D341Med (cell line): ENCODE measurements at places on chromosomes 3 and 15.

DNA sequence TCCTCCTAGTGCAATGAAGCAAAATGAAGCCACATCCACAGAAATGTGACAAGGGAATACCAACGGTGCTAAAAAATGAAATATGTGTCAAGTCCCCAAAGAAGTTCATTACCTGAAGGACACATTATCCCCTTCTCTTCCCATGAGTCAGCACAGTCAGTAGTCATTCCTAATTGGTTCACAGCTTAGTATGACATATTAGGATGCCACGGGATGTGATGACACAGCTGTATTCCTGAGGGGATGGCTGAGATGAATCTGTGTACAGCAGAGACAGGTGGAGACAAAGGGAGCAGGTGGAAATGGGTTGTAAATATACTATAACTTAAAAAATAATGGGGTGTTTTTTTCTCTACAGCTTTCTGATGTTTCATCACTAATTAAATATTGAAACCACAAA is 273.4 kb downstream of the ARRDC4 start:
- no peak for DNase-seq

DNA sequence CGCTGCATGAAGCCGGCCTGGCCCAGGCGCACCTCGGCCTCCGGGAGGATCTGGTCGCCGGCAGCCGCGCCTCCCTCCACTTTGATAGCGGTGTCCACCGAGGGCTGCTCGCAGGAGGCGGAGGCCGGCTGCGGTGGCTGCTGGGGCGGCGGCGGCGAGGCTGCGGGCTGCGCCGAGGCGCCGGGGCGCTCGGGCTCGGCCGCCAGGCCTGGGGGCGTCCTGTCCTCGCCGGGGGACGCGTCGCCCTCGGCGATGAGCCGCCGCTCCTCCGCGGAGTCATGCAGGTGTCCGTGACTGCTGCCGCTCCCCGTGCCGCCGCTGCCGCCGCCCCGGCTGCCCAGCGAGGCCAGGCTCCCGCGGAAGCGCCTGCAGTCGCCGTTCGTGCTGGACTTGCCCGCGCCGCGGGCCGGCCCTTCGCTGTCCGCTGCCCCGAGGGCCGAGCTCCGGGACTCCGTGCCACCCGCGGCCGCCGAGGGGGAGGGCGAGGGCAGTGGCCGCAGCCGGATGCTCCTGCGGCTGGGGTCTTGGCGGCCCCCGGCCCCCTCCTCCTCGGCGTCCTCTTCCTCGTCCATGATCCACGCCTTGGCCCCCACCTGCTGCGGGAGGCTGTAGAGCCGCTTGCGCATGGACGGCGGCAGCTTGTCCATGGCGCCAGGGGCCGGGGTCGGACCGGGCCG is 996 bp downstream of the HCN4 start:
- DNase-seq: peak; percentile 62

- DNase-seq: peak; percentile 66
These were observed 781 bp upstream of the CYP1A1 start for GRCh38 chr15:74725845-74726773.

DNA sequence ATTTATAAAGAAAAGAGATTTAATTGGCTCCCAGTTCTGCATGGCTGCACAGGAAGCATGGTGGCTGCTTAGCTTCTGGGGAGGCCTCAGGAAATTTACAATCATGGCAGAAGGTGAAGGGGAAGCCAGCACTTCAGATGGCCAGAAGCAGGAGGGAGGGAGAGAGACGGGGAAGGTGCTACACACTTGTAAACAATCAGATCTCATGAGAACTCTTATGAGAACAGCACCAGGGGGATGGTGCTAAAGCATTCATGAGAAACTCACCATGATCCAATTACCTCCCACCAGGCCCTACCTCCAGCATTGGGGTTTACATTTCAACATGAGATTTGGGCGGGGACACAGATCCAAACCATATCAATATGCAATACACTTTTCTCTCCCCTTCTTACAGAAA is 73.7 kb downstream of the ECT2 start:
- no peak for DNase-seq

- no peak for DNase-seq
These were observed 43.5 kb upstream of the SNRPA1 start for GRCh38 chr15:101338502-101339057.

DNA sequence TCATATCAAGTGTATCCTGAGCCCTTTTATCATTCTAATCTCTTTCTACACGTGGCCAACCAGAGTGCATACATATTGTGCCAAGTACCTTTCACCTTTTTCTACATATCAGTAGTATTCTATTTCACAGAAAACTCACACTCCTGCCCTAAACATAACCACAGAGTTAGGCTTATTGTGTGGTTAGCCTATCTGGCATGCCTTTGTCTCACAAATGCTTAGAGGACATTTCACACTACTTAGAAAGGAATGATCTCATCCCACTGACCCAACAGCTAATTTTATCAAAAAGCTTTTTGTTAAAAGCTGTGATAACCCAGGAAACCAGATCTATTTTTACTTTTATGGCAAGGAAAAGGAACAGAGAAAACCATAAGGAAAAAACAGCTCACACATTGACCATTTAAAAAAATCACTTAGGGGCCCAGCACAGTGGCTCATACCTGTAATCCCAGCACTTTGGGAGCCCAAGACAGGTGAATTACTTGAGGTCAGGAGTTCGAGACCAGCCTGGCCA is 17.8 kb upstream of the MAP4 start:
- no peak for DNase-seq

DNA sequence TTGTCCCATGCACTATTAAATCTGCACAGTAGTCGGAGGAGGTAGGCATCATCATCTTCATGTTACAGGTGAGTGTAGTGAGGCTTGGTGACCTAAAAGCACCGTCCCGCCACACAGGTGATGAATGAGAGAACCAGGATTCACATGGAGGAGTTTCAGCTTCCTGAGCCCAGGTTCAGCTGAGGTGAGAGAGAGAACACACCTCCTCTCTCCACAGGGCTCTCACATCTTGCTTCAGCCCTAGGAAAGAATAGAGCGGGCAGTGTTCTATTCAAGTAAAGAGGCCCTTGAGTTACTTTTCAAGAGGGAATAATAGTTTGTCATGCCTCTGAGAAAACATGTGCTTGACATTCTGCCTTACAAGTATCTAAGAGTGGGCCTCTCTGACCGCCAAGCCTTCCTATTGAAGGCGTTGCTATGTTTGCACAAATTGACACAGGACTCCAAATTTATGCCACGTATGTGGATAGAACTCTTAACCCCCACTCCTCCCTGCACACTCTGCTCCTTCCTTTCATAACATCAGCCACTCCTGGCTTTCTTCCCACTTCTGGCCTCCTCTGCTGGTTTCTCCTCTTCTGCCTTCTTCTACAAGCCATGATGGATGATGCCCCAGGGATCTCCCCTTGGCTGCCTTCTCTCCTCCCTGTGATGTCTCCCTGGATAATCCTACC is 138.3 kb upstream of the ABHD17C start:
- no peak for DNase-seq

GRCh38 chr15:61685971-61686370 is 374.3 kb downstream of the VPS13C start:
- DNase-seq: peak; percentile 41

DNA sequence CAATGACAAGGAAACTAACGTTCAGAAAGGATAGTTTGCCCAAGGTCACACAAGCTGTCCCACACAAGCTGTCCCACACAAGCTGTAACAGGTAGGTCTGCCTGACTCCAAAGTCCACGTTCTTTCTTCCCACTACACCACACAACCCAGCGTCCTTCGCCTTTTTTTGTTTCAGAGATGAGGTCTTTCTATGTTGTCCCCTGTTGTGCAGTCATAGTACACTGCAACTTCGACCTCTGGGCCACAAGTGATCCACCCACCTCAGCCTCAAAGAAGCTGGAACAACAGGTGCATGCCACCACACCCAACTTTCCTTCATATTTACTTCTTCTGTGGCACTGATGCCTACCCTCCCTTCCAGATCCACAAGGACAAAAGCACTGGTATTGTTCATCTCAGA is 21.4 kb downstream of the MB21D2 start:
- no peak for DNase-seq

DNA sequence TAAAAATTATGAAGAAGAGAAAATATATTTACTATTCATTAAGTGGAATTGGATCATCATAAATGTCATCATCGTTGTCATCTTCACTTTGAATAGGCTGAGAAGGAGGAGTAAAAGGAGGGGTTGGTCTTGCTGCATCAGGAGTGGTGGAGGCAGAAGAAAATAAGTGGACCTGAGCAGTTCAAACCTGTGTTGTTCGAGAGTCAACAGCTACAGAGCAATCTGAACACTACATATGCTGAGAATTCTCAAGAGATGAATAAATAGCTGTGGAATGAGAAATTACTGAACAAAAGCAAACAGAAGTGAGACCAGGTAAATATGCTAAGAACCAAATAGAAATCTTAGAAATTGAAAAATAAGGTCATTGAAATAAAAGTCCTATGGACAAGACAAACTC is 32.3 kb upstream of the CCK start:
- no peak for DNase-seq

DNA sequence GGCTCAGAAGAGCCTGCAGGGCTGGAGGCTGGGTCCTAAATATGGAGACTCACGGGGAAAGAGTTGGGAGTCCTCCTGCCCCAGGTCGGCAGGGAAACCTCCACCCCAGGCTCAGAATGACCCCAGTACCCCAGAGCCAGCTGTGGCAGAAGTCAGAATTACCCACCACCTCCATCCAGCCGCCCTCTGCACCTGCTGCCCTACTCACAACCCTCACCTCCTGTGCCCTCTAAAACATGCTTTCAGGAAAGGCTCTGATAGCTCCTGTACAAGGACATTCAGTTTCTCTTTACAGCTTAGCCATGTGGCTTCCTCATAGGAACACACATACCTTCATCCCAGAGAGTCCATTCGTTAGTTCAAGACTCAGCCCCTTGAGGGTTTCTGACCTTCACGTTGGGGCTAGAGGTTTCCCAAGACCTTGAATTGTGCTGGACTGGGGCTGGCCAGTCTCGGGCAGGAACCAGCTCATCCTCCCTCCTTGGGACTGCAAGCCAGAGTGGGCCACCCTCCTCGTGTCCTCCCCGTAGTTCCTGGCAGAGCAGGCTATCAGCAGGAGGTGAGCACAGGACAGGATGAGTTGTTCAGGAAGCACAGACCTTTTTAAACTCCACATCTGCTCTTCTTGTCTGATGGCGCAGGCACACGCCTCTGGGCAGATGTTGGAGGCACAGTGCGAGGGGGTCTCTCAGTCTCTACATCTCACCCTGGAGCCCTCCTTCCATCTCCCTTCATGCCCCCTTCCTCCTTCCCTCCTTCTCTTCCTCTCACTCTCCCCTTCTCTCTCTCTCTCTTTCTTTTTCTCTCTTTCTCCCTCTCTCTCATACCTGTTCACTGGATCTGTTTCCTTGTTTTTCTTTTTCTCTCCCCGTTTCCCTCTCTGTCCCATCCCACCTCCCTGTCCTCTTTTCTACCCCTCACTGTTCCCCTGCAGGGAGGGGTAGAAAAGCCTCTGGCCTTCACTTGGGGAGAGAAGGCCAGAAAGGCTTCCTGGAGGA is 55.9 kb upstream of the NR2C2 start:
- DNase-seq: no peak

DNA sequence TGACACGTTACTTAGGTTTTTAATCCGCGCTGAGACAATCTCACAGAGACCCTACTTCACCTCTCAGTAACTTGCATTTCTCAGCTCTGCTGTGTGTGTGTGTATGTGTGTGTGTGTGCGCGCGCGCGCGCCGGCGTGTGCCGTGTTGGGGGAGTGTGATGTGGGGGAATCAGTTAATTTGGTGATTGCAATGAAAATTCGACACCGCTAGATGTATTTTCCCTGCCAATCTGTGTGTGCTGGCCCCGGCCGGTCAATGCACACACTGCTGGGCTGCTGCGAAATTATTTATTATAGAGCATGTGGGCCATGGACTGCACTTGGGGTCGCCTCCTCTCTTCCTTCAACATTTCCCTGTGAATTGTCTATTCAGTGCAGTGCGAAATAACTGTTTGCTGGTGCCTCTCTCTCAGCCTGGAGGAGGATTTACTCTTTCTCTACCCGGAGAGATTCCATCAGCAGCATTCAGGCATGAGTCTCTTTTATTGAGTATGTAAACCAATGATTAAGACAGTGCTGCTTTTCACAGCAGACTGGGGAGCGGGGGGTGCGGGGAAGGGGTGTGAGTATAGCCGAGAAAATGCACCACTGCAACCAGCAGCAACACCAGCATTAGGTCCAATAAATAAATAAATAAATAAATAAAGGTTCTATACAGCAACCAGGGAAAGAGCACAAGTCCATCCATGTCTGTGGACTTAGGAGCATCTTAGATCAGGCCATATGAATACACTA is 2.9 kb downstream of the CADM2 start:
- no peak for DNase-seq

DNA sequence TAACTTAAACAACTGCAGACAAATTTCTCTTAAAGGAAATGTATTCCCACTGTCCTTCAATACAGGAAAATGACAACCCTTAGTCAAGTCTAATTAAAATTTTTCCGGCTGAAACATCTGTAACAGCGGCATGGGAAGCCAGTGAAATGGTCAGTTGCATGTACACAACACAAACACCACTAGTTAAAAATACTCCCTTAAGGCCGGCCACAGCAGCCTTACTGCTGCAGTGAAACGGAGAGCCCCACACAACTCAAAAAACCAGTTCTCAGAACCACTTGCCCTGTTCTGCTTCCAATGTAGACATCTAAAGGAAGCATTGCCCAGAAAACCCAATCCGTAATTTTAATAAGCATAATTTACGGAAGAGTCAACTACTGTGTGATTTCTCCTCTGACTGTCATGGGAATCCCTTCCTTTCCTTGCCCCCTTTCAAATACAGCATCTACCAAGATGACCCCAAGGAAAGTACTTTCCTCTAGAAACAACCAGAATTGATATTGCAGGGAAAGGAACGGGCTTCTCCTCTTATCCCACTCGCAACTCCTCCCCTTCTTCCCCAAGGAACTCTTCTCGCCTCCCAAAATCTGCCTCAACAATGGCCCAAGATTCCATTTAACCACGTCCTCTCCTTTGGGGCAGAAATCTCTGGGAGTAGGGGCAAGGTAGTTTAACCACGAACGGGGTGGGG is 1.6 kb downstream of the FBN1 start:
- DNase-seq: no peak

DNA sequence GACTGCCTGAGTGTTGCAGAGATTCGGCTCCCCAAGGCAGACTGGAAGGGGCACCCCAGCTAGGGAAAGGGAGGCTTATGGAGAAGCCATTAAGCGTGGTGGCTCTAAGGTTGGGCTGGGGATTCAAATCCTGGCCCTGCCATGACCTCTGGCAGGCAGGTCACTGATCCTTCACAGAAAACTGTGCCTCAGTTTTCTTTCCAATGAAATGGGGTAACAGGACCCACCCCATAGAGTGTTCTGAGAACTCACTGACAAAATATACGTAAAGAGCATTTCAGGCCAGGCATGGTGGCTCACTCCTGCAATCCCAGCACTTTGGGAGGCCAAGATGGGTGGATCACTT is 34.6 kb downstream of the DNASE1L3 start:
- DNase-seq: no peak

GRCh38 chr15:73694419-73694818 is 10.2 kb downstream of the CD276 start:
- DNase-seq: no peak

DNA sequence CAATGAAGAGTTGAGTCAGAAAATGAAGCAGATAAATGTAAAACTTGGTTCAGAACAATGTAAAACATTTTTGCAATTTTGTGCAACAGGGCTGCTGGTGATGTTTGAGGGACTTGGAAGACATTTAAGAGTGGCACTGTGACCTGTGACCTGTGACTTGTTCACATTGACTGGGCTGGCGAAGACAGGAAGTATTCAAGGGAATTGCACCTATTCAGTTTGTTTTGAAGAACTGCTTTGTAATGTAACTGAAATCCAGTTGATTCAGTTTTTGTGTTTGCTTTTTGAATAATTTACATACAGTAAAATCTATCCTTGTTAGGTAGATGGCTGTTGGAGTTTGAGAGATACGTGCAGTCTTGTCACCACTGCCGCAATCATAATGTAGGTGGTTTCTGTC is 35.4 kb downstream of the MCTP2 start:
- DNase-seq: no peak
